Effector memory CD4-positive, alpha-beta T cell (primary cell): ENCODE measurements at places on chromosomes 6 and 20.
A peak's percentile ranks its signal among the peaks of the same experiment; 100 is the strongest.

DNA sequence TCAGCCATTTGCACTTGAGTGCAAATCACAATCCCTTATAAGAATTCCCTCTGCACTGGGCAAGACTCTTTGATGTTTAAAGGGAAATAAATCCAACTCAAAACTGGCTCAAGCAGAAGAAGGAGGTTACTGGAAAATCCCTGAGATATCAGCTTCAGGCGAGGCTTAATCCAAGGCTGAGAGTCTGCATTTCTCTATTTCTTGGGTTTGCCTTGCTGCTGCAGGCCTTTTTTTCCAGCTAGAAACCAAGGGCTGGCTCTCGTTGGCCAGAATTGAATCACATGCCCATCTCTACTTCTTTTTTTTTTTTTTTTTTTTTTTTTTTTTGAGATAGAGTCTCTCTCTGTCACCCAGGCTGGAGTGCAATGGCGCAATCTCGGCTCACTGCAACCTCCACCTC lies 11.7 kb downstream of the HCK start:
- no peak for DNase-seq

DNA sequence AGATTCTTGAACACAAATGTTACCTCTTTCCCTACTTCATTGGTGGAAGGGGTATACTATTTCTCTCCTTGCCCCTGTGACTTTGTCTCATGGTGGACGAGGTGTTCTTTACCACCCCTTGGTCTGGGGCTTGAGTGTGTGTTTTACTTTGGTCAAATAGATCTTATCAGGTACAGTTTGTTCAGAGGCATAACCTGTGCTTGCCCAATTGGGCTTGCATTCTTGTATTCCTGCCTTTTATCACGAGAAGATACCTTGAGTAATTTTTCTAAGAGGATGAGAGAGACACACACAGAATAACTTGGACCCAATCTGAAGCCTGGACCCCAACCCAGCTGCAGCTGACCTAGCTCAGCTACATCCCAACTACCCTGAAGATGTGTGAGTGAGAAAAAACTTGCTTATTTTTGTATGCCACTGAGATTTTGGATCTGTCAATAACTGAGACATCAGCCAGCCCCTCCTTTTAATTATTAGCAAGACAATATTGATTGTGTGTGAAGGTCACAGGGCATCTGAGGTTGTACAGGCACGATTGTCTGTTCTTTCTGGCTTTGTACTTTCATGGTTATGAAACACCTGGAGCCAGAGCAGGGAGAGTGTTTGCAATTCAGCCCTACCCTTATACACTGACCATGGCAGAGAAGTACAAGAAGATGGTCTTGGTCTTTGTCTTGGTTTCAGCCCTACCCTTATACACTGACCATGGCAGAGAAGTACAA lies 204.7 kb upstream of the SLC35B3 start:
- no peak for DNase-seq

GRCh38 chr20:41175727-41176330 lies 38.5 kb downstream of the PLCG1 start:
- no peak for DNase-seq

DNA sequence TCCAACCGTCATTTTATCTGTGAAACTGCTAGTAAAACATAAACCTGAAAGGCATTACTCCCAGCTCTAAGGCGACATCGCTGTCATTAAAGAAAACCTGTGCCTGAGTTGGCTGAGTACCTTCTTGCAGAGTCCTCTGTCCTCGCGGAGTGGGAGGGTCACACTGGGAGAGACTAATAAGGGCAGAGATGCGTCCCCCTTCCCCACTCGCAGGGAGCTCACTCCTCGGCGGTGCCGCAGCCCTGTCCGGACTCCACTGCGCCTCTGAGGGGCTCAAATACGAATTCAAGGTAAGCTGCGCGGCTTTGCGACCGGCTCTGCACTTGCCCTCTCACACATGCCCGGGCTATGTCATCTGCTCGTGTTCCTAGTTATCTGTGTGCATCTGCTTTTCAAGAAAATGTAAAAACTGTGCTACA lies at the start of gene COL19A1:
Gene COL19A1 (plus strand): TSS at position 206 of the 419 bp plus-strand sequence. CDS start 13,012 bp downstream, outside the sequence.
- DNase-seq = peak; percentile 2

GRCh38 chr20:39756828-39757227 lies 794.7 kb downstream of the DHX35 start:
- DNase-seq = no peak

DNA sequence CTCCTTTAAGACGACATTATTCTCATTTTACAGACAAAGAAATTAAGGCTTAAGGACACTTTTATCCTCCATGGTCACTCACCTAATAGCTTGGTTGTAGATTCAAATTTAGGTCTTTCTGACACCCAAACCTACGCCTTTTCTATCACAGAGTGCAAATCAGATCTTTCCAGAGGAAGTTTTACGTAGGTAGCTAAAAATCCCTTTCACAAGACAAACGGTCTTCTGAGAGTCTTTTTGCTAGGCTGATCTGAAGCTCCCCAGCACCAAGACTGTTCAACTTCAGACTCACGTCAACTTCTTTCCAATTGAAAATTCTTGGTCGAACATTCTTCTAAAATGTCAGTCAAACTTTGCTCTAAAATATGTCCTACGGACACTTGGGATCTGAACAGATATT lies 46.5 kb downstream of the BLOC1S5 start:
- DNase-seq = no peak

DNA sequence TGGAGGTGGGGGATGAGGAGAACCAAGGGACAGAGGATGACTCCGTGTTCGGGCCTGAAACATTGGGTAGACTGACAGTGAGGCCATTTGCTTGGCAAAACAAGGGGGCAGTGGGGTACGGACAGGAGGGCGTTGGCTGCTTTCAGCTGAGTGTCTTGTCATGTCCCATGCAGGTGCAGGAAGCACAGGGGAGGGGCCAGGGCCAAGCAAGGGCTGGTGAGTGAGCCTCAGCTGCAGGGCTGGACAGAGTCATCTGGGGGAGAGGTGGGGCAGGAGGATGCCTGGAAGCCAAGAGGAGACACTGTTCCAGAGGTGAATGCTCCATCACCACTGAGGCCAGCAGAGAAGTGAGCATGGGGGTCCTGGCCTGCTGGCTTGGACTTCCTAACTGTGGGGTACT lies 78.4 kb downstream of the ERMARD start:
- no peak for DNase-seq

GRCh38 chr6:43445576-43445975 lies 9.8 kb downstream of the DLK2 start:
- no peak for DNase-seq

- no peak for DNase-seq
Observed at GRCh38 chr20:40766790-40767614, 78.0 kb upstream of the MAFB start.

- no peak for DNase-seq
Observed at GRCh38 chr6:78910591-78911171, 43.3 kb downstream of the IRAK1BP1 start.

DNA sequence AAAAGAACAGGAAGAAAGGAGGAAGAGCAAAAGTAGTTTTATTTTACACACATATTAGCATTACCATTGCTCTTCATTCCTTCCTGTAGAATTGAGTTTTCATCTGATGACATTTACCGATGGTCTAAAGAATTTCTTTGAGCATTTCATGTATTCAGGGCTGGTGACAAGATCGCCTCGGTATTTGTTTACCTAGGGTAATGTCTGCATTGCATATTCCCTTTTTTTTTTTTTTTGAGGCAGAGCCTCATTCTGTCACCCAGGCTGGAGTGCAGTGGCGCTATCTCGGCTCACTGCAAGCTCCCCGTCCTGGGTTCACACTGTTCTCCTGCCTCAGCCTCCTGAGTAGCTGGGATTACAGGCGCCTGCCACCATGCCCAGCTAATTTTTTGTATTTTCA lies 19.3 kb downstream of the RAB22A start:
- DNase-seq = no peak

GRCh38 chr6:158409451-158409850 lies 97.2 kb downstream of the TULP4 start:
- no peak for DNase-seq

GRCh38 chr6:41684311-41685180 lies 46.3 kb downstream of the MDFI start:
- no peak for DNase-seq

DNA sequence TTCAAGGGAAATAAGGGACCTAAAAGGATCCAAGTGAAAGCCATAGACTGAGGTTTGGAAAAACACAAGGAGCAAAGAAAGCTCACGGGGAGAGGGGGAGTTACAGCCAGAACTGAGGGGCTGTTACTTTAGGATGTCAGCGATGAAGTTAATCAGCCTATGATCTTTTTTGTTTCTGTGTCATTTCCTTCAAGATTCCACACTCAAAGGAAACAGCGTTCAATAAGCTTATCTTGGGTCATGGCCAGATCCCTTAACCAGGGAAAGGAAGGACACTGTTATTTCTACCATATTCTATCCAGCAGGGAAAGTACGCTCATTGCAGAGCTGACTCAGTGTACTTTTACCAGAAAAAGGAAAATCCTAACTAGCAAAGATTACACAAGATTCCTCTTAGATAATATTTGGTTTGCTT lies 132.8 kb downstream of the PFDN4 start:
- DNase-seq = no peak

DNA sequence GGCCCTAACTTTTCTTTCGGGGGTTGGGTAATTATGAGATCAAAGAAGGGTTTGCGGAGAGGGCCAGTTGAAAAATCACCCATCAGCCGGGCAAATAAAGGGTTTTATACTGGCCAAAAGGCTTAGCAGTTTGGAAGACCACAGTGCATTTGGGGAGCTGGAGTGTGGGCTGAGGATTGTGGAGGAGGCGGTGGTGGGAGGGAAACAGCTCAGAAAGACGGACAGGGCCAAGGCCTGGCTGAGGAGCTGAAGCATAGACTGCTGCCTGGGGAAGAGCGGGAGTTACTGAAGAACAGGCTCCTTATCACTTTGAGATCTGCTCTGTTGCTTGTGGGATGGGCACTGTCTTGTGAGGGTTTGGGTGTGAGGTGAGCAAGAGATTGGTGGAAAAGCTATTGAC lies 144.2 kb downstream of the CARMIL1 start:
- no peak for DNase-seq

DNA sequence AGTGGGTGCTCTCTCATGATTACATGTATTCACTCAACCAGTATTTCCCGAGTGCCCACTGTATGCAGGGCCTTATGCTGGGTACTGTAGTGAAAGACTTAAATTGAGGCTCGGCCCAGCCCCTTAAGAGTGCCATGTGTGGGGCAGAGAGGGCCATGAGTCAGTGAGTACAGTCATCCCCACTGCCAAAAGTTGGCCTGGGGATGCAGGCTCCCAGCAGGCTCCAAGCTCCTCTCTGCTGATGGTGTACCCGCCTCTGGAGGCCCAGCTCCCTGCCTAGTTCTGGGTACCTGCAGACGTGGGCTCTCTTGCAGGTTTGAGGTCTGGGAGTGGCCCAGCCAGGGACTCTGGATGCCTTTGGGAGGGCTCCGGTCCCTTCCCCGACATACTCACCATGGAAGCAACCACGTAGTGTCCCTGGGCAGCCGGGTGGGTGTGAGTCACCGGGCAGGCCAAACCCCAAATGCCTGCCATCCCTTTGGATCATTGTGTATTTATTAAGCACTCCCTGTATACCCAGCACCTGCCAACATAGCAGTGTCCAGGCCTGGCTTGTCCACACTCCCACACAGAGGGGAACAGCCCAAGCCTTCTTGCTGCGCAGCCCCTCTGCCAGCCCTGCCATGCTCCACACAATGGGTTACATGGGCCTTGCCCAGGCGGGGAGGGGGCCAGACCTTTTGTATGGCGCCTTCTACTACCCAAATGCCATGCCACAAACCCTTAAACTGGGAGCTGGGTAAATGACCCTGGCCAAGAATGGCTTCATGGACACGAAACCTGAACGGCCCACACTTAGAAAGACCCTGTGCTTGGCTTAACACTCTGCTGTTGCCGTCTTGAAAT lies 153.6 kb downstream of the VEGFA start:
- DNase-seq = no peak

- DNase-seq = no peak
Observed at GRCh38 chr6:162821102-162821501, 93.3 kb downstream of the PACRG start.

- DNase-seq = no peak
Observed at GRCh38 chr6:40504274-40504673, 82.9 kb downstream of the LRFN2 start.

DNA sequence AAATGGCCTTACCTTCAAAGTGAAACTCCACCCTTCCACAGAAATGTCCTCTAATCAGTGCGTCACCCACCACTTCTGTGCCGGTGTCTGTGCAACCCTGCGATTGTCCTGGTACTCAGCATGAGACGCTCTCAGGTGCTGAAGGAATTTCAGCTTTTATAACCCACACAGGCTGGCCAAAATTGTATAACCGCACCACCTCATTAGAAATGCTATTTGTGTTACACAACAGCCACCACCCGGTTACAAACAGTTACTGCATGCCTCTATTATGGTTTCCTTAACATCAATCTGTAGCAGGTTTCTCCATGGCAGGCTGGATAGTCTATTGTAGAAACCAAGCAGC lies 51.5 kb downstream of the SLC23A2 start:
- DNase-seq = no peak

GRCh38 chr20:50186151-50186885 lies 4.3 kb upstream of the CEBPB start:
- peak; percentile 77 for DNase-seq

GRCh38 chr20:58880441-58880840 lies 27.9 kb downstream of the GNAS start:
- no peak for DNase-seq

DNA sequence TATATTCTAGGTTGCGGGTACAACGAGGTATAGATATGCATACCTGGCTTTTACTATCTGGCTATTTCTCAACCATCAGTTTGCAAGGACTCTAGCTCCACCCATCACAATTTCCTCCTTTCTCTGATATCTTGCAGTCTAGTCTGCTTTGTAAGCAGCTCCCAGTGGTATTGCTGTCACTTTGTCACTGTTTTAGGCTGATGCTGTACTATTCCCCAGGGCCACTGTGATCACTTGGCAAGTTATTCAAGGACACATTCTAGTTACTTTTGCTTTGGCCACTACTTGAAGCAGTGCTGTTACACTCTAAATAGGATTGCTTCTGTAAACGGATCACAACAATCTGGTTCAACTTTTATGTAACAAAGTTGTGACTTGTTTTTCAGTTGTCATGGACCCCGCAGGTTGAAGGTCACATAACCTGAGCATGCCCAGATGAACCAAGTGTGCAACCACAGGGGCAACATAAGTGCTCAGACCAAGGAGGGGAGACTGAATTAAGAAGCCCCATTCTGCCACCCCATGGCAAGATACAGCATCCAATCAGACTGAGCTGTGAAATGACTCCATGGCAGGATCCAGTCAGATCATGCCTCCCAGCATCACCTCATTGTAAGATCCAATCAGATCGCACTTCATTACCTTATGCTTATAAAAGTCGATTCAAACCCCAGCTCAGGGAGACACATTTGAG lies 588.4 kb upstream of the CITED2 start:
- no peak for DNase-seq

GRCh38 chr20:61331543-61331942 lies 79.5 kb downstream of the CDH4 start:
- DNase-seq = no peak

DNA sequence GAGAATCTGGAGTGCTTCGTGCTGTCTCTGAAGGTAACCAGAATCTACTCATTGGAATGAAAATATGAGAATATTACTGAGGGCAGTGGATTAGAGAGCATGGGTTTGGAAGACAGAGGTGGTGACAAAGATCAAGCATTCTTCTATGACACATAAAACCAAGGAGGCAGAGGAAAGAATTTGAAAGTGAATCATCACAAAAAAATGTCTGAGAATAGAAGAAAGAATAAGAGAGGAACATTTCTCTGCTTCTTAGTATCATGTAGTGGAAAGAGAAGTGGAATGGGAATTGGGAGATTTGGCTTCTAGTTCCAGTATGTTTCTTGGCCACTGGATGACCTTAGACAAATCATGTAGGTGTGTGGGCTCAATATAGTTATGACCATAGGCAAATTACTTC lies 474.0 kb downstream of the TFAP2B start:
- DNase-seq = no peak
